ENCODE measurements at places on chromosomes 3 and 15.
A peak's percentile ranks its signal among the peaks of the same experiment; 100 is the strongest.

DNA sequence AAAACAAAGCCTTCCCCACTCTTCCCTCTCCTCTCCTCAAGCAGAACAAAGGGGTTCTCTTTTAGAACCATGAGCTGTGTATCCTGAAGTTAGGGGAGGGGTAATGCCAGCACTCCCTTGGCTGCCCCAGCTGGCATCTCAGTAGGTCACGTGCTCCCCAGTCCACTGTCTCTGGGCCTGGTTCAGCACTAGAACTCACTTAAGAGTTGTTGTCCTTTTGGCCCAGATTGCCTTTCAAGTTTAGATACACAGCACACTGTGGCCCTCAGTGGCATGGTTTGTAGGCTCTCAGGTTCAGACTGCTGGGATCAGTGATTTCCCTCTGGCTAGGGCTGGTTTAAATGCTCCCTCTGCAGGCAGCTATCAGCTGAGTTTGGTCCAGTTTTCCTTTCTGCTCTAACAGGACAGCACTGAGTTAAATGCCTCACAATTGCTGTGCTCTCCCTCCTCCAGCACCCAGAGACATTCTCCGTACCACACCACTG lies 188.4 kb upstream of the ST8SIA2 start:
- no peak for DNase-seq

- DNase-seq, result no peak
These were observed 192.6 kb upstream of the LYSMD4 start for GRCh38 chr15:99925661-99926461.

DNA sequence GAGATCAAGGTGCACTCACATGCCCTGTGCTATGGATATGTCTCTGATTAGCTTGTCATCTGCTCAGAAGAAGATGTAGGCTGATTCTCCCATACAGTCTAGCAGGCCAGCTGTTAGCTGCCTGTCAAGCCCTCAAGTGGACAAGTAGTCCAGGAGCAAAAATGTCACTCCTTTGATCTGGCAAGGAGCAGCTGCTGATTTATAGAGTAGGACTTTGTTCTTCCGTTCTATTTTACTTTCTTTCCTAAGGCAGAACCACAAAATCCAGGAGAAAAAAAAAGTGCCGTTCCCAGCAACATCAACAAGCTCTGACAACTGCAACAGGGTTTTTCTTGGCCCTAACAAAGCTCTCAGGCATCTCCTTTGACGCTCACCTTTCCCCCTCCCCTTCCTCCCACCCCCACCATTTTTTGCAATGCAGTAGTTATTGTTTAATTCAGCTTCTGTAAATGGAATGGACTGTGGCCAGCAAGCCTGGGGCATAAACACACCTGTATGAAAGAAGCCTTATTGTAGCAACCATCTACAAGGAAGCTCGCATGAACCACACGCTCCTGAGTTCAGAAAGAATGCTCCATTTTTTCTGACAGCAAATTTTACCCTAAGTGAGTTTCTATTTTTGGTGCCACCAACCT lies 196.3 kb downstream of the MEIS2 start:
- no peak for DNase-seq

DNA sequence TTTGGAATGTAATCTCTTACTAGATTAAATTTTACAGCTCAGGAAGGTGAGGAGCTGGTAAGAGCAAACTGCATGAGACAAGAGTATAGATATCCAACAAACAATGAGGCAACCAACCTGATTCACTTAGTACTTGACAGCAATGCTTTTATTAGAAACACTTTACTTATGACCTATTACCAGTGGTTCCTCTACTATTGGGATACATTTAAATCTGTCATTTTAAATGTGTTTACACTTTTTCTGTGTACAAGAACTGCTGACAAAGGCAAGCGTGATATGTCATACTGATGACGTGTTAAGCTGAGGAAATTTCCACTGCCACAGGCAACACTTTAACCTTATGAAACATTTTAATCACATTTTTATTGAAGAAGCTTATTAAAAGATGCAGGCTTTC lies 1043.3 kb downstream of the FHIT start:
- no peak for DNase-seq

DNA sequence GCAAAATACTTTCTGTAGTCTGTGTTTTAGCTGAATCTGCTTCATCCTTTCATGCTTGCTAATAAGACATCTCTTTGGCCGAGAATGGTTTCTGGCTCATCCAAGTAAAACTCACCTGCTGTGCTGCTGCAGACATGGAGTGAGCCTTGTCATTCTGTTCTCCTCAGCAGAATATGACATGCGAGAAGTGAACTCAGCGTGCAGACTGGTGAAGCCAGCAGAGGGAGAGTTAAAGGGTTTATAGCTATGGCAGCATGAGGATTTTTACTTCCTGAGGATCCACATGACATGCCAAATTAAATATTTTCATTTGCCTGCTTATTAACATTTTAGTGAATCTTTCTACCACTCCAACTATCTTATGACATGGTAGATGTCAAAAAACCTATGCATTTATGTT lies 658.4 kb upstream of the NECTIN3 start:
- DNase-seq, result no peak

DNA sequence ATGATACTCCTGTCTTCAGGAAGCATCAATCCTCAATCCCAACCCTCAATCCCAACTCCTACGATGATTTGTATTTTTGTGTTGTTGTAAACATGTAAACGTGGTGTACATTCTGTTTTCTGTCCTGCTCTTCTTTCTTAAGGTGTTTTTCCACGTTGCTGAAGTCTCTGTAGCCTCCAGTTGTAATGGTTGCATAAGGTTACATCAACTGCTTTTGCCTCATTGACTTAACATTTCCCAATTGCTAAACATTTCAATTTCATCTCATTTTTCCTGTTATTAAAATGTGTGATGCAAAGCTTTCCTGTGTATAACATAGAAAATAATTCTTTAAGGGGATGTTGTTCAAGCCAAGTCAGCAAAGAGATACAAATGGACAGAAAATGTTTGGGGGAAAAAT lies 33.4 kb downstream of the HRH1 start:
- peak; percentile 84 for DNase-seq
